ENCODE measurements at places on chromosomes 2 and 18. TPM values are rescaled to one million over a fixed set of nuclear protein-coding genes. Genes with fewer than 3 reads are reported as not detected.

Gene PLA2R1
- polyA plus RNA-seq, result 0.52 TPM

Gene GCFC2
- 22.5 TPM for polyA plus RNA-seq

GRCh38 chr2:98552499-98553179 is 55.7 kb downstream of the COA5 start:
- no peak for DNase-seq

Gene ARHGAP28
- polyA plus RNA-seq, result 1.8 TPM

DNA sequence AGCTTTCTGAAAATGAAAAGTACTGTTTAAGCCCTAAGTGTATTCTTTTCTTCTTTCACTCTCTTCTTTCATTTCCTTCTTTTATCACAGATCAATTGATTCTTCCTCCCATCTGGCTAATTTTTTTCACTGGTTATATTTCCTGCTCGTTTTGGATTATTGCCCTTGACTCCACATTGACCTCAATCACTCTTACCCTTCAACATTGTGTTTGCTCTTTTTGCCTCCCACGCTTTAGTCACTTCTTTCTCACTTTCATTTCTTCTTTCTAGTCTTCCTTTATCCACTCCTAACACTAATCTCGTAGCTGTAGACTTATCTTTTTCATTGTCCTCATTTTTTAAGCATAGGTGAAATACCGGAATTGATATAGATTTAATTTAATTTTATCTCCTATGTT is 320.3 kb upstream of the VRK2 start:
- no peak for DNase-seq

Gene LONRF2
- 2.0 TPM for polyA plus RNA-seq

DNA sequence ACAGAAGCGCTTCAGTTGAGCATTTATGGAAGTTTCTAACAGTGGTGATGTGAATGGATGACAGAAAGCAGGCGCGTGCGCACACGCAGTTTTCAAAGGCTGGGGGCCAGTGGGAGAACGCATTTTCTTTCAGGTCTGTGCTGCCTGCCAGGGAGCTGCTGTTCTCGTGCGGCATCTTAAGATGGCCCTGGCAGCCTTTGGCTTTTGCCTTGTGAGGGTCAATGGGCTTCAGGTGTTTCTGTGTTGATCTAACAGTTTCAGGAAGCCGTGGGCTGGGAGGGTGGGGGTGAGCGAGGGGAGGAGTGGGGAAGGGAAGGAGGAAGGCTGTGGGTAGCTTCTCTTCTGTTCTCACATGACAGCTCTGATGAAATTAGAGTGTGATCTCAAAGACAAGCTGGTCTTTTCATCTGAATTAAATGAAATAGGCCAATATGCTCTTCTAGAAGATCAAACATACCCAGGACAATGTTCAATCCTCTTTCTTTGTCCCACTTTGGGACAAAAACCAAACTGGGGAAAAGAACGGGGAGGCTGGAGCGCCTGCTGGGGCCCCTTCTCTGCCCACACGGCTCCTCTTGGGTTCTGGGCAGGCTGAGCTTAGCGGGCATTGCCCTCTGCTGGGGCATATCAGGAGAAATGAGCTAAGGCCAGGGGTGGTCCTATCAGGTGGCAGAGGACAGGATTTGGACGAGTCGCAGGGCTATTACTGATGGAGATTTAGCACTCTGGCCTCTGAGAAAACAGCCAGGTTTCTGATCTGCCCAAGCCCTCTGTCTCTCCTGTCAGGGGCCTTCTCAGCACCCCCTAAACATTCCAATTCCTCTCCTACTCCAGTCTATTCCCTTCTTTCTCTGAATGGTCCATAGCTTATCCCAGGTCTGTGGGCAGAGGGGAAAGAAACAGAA is 126.2 kb upstream of the LGALSL start:
- no peak for DNase-seq

- no peak for DNase-seq
Measured at GRCh38 chr2:142307616-142308115, 176.8 kb upstream of the LRP1B start.

DNA sequence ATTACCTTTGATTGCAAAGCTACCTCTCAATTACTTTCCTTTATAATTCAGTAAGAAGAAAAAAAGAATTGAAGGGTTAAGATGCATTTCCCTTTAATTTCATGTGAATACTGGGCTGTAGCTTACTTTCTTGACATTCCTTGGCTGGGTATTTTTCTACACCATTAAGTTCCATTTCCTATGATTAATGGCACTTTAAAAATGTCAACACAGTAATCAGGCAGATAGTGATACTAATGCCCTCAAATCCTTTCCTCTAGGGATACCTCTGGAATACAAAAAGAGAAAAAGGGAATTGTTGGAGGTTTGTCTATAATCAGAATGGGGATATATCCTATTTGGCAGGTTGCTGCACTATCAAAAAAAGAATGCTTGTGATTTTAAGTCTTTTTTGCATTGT is 216.9 kb downstream of the SRBD1 start:
- no peak for DNase-seq

GRCh38 chr18:49050452-49050851 is 99.7 kb upstream of the SMAD7 start:
- no peak for DNase-seq

Gene ALPP
- polyA plus RNA-seq, result not detected

DNA sequence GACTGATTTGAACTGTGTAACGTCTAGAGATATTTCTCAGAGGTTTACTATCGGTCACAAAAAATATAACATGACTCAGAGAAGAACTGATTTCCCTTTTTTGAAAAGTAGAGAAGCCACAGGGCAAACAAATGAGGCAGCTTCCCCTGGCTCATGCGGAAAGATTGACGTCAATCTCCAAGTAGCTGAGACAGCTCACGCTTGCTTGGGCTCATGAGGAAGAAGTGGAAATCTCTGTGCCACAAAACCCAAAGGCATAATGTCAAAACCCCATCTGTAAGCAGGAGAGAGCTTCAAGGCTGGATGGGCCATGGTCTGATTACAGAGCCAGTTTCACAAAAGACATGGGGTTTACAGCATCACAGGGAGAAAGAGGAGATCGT is 188.1 kb downstream of the ARL4C start:
- no peak for DNase-seq

- DNase-seq, result no peak
Measured at GRCh38 chr18:24490539-24490938, 30.1 kb downstream of the HRH4 start.

Gene ANKRD30B
- 1.2 TPM for polyA plus RNA-seq

Gene RBBP8
- polyA plus RNA-seq, result 32.7 TPM

GRCh38 chr2:118371515-118371914 is 283.2 kb downstream of the INSIG2 start:
- DNase-seq, result peak; percentile 42

- no peak for DNase-seq
Measured at GRCh38 chr2:70456585-70457495, 96.8 kb downstream of the TGFA start.

DNA sequence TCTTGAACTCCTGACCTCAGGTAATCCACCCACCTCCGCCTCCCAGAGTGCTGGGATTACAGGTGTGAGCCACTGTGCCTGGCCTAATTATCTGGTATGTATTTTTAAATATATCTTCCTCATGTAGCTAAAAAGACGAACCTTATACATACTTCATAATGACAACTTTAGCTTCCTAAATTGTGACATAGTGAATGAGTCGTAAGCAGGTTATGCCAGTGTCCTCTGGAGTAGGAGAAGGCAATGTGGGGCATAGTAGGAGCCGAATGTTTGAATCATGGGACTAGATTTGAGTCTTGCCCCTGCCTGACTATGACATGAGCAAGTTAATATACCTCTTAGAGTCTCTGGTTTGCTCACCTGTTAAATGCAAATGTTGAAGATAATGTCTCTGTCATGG is 95.8 kb upstream of the FOSL2 start:
- DNase-seq, result no peak

DNA sequence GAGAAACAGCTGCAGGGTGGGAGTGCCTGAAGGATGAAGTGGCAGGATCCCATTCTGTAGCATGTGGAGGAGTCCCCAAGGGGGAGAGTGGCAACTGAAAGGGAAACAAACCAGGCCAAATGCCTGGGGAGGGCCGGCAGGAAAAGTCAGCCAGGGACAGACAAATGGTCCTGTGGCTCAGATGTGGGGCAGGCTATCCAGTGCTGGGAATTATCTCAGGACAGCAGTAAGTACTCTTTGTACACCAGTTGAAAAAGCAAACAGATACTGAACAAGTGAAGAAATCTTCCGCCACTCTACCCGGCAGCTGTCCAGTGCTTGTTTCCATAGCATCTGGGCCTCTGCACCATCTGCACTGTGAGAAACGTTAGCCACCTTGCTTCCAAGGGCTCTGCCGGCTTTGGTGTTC is 408.9 kb downstream of the LRATD1 start:
- no peak for DNase-seq
